ENCODE measurements at places on chromosomes 13 and 19.

GRCh38 chr13:92966341-92966740 lies 260.3 kb upstream of the GPC6 start:
- no peak for DNase-seq

DNA sequence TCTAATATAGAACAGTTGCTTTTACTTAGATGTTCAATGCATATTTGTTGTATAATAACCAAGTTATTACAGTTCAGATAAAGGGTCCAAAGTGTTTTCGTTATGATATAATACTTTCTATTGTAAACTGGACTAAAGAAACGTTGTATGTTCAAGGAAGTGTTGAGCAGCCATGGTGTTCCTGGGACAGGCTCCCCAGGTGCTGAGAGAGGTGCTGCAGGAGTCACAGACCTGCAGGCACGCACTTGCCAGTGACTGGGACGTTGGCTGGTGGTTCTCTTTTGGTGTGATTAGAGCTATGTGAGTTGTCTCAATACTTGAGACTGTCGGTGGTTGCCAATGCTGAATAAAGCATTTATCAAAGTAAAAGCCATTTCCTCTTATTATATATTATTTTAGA lies 9.5 kb downstream of the ING1 start:
- no peak for DNase-seq

- DNase-seq: no peak
Observed at GRCh38 chr19:18364826-18365528, 21.0 kb upstream of the GDF15 start.

DNA sequence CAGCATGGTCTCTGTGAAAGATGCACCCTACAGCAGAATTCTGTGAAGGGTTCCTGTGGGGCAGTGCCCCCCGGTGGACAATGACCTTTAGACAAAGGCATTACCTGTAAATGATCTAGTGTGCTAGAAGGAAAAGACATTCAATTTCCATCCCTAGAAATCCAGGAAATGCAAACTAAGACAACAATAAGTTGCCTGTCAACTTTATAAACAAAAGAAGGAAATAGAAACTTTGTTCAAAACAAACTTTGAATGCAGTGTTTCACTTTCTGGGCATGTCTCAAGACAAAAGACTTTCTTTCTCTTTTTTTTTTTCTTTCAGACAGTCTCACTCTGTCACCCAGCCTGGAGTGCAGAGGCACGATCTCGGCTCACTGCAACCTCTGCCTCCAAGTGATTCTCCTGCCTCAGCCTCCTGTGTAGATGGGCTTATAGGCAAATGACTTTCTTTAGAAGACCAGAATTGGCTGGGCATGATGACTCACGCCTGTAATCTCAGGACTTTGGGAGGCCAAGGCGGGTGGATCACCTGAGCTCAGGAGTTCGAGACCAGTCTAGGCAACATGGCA lies 15.5 kb downstream of the TEX101 start:
- DNase-seq: no peak

DNA sequence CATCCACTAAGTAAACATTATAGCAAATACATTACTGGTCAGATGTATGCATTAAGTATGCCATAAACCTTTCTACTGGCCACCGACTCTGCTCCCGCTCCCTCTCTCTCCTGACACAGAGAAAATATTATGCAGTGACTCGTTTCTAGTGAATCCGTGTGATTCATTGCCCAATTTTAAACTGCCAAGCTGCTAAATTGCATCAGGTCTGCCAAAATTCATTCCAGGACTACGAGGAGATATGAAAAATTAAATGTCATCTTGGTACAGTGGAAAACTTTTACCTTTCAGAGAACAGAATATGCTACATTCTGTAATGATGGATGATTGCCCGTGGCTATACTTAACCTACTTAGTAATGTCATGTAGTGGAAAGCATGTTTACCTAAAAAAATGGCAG lies 368.8 kb upstream of the TSHZ3 start:
- no peak for DNase-seq

DNA sequence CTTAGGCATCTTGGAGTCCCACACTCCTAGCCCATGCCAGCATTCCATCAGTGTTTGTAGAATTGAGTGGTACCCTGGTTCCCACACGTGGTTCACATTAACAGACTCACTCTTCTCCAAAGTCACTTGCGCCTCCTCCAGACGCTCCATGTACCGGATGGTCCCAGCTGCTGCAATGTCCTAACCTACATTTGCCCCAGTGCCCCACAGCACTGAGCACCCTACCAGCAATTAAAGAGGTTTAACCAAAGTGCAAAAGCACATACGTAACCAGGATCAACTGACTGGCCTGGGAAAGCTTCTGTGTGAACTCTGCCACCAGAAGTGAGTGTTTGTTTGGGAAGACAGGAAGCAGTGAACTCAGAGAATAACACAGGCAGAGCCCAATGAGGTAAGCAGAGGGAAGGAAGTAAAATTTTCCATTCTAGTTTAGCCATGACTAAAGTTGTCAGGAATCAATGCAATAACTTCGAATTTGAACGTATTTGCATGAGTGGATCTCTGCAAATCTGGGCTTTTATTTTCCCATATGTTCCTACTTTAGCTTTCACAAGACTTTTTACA lies 7.3 kb upstream of the MEDAG start:
- no peak for DNase-seq

- DNase-seq: no peak
Observed at GRCh38 chr13:55652657-55653056, 1488.1 kb upstream of the PRR20A start.
